Stimulated activated naive CD4-positive, alpha-beta T cell treated with Interleukin-2 at 50 U/mL for 16 hours (primary cell): ENCODE measurements at places on chromosomes 5 and 9.

GRCh38 chr5:82031220-82032119 lies 59.6 kb downstream of the ATG10 start:
- no peak for DNase-seq

GRCh38 chr5:2639425-2639824 lies 112.1 kb downstream of the IRX2 start:
- DNase-seq = no peak

- no peak for DNase-seq
Measured at GRCh38 chr5:134247428-134248224, 21.8 kb upstream of the PPP2CA start.

- DNase-seq = no peak
Measured at GRCh38 chr5:5497152-5497788, 74.8 kb downstream of the ICE1 start.

DNA sequence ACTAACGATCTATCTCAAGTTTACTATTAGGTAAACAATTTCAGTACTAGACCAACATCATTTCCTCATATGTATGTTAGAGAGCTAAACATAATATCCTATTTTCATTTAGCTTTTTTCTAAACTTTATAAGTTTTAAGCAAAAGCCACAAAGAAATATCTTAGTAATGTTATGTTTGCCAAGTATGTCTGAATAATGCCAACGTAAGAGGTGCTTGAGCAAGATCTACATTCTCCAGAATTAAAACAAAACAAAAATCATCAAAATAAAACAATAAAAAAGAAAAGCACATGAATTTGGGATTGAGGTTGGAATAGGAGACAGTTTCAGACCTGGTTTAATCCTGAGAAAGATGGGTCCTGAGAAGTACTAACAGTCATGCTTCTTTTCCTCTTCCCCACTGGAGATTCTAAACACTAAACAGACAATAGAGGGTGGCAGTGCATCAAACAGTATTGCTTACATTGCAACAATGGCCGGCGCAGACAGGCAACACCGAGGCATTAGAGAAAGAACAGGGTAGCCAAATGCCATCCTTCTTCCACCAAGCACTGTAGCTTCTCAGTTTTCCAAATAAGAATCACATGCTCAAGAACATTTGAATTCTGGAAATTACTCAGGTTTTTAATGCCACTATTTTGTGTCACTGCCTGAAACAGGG lies 33.6 kb downstream of the CSNK1A1 start:
- DNase-seq = no peak

GRCh38 chr9:114006931-114007691 lies 71.0 kb downstream of the AMBP start:
- no peak for DNase-seq

DNA sequence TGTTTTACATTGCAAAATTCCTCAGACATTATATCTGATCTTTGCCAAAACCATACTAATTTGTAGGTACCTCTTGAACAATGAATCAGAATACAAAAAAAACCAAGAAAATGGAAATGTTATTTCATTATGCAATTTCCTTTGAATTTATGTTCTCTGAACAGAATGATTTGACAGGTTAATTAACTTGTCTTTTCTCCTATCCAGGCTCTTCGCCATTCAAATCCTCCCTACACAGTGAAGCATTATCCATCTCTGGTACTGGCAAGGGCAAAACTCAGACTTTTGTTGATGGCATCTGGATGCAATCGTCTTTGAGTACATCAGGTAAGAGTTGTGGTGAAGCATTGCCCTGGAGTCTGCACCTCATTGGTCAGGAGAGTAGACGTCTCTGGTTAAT lies 655.7 kb upstream of the ITGA1 start:
- DNase-seq = no peak

- DNase-seq = peak; percentile 39
Measured at GRCh38 chr5:109410389-109411148, 795 bp upstream of the PJA2 start.

DNA sequence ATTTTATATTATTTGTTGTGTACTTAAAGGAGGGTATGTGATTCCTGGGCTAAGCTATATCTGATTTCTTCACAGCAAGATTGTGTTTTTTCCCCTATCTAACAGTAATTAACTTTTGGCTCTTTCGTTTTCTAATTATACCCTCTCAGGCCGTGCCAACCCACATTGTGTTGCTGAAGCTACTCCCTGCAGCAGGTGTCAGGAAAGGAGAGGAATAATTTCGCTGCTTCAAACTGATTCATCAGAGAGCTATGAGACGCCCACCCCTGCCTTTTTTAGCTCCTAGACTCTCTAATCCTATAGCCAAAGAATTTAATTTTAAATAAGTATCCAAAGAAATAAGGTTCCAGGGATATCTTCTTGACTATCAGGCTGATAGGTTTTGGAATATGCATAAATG lies 3.8 kb downstream of the CAVIN4 start:
- DNase-seq = no peak

GRCh38 chr9:123872710-123873109 lies 57.2 kb downstream of the DENND1A start:
- no peak for DNase-seq

DNA sequence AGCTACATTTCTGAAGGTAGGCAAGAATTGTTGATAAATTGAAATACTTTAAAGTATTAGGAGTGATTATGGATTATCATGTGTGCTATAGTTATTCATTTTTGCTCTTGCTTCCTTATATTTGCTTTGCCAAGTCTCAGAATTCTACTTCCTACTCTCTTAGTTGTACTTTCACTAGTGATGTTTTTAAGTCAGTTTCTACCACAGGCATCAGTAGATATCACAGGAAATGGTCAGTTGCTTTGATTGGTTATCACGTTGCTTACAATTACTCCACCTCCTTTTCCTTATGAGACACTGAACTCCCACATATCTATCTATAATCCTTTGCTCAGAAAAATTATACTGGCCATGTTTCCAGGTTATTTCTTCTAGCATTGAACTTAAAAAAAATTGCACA lies 472.8 kb downstream of the DMRTA1 start:
- no peak for DNase-seq

DNA sequence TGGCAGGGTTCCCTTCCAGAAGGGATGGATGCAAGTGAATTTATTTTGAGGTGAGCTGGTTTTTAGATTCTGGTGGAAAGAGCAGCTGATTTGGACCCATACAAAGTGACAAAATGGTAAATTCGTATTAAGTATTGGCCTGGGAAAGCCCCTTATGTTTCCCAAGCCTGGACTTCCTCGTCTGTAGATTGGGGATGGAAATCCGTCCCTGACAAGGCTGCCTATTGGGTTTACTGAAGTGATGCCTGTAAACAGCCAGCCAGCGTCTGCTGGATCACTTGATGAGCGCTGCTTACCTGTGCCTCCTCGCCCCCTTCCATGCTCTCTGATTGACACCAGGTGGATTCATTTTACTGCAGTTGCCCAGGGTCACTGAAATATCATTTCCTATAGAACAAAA lies 233.8 kb downstream of the GADD45G start:
- DNase-seq = no peak

DNA sequence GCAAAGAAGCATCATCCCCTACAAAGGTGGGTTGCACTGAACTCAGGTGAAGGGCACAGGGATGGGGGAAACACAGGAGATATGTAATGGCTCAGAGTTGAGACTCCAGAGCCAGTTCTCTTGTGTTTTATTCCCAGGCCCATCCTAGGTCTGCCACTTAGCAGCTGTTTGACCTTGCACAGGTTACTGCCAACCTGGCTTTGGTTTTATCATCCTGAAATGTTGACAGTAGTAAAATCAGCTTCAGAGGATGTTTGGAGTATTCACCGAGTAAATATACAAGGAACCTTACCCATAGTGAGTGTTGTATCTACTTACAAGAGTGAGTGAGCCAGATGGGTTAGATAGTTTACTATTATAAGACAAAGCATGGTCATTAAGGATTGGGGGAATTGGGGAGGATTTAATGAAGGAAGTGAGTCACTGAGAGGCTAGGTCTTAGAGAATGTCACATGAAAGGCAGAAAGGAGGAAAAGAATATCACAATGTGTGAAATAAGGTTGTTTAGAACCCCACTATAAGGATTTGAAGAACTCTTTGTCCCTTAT lies 141.3 kb downstream of the MAN2A1 start:
- DNase-seq = no peak

- DNase-seq = no peak
Measured at GRCh38 chr5:32713770-32714381, 2.8 kb downstream of the NPR3 start.

- no peak for DNase-seq
Measured at GRCh38 chr9:76490249-76490990, 31.4 kb downstream of the GCNT1 start.

GRCh38 chr9:83655433-83655832 lies 32.5 kb downstream of the IDNK start:
- no peak for DNase-seq

DNA sequence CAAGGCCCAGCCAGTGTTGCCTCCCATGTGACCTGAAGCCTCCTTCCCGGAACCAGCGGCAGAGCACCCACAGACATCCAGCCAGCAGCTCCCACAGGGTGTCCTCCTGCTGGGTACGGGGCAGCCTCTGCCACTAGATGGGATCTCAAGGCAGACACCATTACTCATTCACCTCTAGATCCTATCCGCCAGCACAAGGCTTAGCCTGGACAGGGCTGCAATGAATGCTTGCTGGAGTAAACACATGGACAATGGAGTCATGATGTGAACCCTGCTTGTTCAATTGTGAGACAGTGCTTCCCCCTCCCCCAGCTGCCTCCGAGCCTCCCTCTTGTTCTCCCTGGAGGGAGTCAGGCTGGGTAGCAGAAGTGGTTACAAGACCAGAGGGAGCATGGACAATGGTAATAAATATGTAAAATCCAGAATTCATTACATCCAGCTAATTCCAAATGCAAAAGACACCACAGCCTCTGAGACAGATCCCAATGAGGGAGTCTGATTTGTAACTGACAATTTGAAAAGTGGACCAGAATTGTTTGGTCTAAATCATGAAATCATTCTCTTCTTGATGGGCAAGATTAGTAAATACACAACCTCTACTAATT lies 132.0 kb downstream of the CRB2 start:
- DNase-seq = no peak

GRCh38 chr9:126518763-126519162 lies 95.0 kb upstream of the LMX1B start:
- DNase-seq = no peak

- DNase-seq = no peak
Measured at GRCh38 chr5:108148715-108149139, 233.2 kb downstream of the FBXL17 start.

DNA sequence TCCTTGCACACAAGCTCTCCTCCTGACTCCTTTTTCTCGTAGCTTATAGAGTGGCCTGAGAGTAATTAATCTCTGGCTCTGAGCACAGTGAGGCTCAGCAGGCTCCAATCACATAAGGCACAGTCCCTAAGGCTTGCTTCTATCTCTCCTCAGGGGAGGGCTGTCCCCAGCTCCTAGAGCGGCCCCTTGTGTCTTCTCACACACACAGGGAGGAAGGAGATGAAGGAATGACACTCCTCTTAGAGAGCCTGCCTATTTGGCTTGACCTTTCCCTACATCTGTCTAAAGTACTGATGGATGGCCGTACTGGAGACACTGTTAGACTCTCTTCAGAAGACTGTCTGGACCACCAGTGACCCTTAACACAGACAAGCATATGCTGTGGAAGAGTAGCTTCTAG lies 12.9 kb downstream of the TAS2R1 start:
- no peak for DNase-seq

- no peak for DNase-seq
Measured at GRCh38 chr9:127083138-127083980, 39.1 kb downstream of the ANGPTL2 start.

GRCh38 chr5:154145268-154145667 lies 45.3 kb upstream of the GALNT10 start:
- no peak for DNase-seq

- no peak for DNase-seq
Measured at GRCh38 chr5:58622936-58623871, 40.3 kb downstream of the RAB3C start.

- no peak for DNase-seq
Measured at GRCh38 chr5:58890701-58891085, 307.8 kb downstream of the RAB3C start.

GRCh38 chr9:118618084-118618483 lies 751.2 kb downstream of the BRINP1 start:
- no peak for DNase-seq

DNA sequence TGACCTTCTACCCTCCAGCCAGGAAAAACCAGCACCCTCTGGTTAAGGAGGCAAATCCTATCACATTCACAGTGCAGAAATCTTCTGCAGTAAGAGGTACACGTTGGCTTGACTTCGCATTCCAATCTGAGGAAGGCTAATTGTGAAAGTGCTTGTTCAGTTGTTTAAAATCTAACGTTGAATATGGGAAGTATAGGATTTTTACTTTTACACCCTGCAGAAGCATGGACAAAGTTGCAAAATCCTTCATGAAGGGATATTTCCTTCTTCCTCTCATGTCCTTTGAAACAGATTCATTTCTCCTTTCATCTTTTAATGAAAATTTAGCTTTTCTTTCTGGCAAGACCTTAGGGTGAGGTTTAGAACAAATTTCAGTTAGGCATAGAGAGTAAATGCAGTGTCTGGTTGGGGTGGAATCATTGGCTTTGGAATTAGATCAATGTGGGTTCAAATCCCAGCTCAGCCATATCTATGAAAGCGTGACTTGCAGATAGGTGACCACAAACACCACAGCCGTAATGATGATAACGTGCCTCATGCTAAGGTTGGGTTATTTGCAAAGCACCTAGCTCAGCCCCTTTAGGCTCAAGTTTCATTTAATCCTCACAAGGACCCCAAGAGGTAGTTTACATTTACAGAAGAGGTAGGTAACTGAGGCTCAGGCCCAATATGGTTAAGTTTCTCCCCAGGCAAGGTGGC lies 42.2 kb upstream of the C5orf58 start:
- DNase-seq = no peak

DNA sequence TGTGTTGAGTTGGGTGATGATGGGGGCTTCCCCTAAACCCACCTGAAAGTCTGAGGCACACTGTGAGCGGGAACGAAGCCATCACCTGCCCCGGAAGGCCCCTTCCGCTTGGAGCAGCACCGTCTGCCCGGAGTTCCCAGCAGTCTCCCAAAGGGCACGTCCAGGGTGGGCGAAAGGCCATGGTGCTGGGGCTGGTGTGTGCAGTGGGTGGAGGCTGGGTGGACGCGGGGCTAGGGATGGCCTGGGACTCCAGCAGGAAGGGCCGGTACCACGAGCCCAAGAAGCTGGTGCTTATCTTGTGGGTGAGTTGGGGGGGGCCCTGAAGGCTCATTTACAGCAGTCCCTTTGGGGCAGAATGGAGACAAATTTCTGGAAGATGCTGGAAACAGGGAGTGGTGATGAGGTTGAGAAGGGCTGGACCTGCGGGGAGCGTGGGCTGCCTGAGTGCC lies 4.6 kb downstream of the FLT4 start:
- DNase-seq = no peak

DNA sequence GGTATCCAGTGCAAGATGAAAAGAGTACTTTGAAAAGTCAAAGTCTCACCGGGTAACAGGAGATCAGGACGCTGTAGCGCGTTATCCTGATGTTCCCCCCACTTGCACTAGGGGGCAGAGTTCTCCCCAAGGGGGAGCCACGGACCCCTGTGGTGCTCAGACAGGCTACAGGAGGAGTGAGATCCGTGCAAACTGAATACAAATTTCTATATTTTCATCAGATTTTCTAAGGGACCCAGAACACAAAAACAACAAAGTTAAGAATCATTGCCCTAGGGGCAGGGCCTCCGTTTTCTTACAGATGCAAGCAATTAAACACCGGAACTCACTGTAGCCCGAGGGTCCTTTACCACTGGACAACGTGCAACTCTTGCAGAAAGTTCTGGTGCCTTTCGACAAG lies 2.0 kb downstream of the MYO10 start:
- no peak for DNase-seq
